Stimulated activated memory B cell treated with anti-CD40 and anti-IgM and Interleukin-4, amounts not matched to agents 10 μg/mL and 1 μg/mL and 100 μg/mL, for 72 hours (primary cell): ENCODE measurements at places on chromosomes 13 and 19.

DNA sequence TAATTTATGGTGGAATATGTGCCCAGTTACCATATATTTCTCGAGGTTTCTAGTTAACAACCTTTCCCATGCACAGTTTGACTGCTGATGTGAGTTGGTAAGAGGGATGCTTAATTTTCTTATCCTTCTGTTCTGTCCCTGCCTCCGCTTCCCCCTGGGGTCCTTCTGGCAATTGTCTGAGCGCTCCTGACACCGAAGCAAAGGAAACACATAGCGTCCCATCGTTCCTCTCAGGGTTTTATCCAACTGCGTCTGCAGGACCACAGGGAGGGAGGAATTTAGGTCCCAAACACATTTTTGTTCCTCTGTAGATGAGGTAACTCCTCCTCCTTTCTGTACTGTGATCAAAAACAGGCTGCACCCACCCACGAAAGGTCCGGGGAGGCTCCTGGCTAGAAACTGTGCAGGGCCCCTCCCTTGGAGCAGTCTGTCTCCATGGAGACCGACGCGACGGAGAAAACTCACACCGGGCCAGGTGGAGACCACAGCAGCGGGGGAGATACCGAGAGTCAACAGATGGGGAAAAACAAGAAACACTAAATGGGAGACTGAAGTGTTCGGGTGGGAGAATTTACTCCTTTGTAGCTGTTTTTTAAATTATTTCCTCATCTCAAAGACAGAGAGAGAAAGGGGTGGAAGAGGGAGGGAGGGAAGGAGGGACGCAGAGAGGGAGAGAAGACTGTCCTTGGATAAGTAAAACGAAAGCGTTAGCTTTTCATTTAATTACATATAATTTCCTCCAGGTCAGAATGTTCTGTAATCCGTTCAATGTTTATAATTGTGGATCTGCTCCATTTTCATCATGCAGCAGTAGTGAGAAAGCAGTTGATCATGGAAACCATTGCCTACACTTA, 191.8 kb upstream of the NBEA start:
- ATAC-seq: no peak

GRCh38 chr13:27463500-27463899, 13.1 kb upstream of the MTIF3 start:
- ATAC-seq: peak; percentile 8

DNA sequence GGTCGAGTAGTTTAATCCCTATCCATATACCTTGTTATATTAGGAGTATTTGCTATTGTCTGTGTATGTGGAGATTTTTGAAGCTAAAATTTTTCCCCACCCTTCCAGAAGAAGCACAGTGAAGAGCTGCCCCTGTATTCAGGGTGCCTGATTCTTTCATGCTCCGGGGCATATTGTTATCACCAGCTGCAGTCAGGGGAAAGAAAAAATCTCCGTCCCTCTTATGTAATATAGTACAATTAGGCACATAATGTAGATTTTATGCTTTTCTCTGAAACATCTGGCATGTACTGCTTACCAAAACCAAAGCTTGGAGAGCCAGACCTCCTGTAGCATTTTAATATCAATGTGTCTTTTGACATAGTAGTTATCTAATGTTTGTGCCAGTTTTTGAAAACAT, 214.9 kb upstream of the EDNRB start:
- no peak for ATAC-seq

GRCh38 chr13:41655997-41656396, 198.6 kb downstream of the RGCC start:
- ATAC-seq: no peak

- no peak for ATAC-seq
Observed at GRCh38 chr19:49216071-49216470, 58.5 kb downstream of the TRPM4 start.

- ATAC-seq: no peak
Observed at GRCh38 chr13:64054321-64054720, 2638.7 kb upstream of the PCDH20 start.

DNA sequence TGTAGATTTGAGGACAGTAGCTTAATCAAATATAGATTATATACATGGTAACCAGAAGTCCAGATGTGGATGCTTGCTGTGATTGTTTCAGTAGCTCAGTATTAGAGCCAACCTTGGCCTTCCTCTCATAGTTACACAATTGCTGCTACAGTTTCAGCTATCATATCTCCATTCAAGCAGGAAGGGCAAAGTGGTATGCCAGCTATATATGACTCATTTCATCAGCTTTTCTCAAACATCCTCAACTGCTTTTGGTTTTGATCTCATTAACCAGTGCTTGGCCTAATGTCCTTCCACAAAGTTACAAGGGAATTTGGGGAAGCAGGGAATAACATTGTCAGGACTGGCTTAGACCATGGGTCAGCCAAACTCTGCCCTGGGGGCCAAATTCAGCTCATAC, 73.0 kb upstream of the MAB21L1 start:
- ATAC-seq: no peak

DNA sequence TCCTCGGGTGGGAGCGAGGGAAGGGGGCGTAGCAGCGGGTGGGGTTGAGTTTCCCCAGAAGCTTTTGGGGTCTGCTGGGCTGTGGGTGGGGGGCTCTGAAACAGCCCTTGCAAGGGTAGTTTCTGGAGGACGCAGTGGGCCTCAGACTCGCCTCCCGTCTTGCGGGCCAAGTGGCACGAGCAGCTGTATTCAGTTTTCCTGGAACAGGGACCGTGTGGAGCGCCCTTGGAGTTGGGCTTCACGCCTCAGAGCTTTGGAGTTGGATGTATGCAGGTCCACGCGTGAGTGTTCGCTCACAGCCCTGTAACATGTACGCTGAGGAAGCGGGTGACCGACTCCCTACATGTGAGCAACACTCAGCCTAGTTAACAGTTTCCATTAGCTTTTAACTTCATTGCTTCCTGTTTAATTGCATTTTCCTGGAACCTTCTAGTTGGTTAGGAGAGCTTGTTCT, 603 bp downstream of the TM9SF2 start:
- ATAC-seq: no peak
